CD4-positive, alpha-beta memory T cell (primary cell): ENCODE measurements at places on chromosomes 3 and 15. TPM values are rescaled to one million over a fixed set of nuclear protein-coding genes. Genes with fewer than 3 reads are reported as not detected.
A peak's percentile ranks its signal among the peaks of the same experiment; 100 is the strongest.

GOLGA6L7 gene
- polyA plus RNA-seq = not detected

SOX2 gene
- polyA plus RNA-seq = not detected

GOLGA8J gene
- polyA plus RNA-seq = not detected

TIMP4 gene
- polyA plus RNA-seq = not detected

POPDC2 gene
- 2.0 TPM for polyA plus RNA-seq

DNA sequence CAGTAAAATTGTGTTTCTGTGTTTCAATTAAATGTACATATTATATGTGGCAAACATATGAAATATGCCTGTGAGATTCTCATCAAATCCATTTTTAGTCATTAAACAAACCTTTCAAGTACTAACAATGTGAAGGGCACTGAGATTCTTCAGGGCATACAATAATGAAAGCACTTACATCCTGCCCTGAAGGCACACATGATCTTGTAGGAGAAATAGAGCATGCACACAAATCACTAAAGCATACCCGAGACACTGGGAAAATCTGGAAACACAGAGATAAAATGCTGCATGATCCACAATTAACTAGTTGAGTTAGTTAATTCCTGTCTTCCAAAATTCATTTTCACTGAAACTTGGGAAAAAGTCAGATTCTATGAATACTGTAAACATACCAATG is 810.5 kb upstream of the NECTIN3 start:
- DNase-seq = no peak
- no peaks in the 10 kb centered on the region for H3K36me3 ChIP-seq
- no peak overlapping the region for H3K27ac ChIP-seq
- H3K4me3 ChIP-seq = no peak overlapping the region

GRCh38 chr15:68769702-68770101 is 51.0 kb downstream of the ANP32A start:
- H3K27ac ChIP-seq = no peak overlapping the region
- H3K4me1 ChIP-seq = no peaks in the 10 kb centered on the region
- no peak for DNase-seq

GRCh38 chr3:85632921-85633320 is 674.1 kb downstream of the CADM2 start:
- H3K4me3 ChIP-seq = no peak overlapping the region
- no peak for DNase-seq
- H3K36me3 ChIP-seq = no peaks in the 10 kb centered on the region
- no peaks in the 10 kb centered on the region for H3K4me1 ChIP-seq
- H3K27me3 ChIP-seq = no peaks in the 10 kb centered on the region

DNA sequence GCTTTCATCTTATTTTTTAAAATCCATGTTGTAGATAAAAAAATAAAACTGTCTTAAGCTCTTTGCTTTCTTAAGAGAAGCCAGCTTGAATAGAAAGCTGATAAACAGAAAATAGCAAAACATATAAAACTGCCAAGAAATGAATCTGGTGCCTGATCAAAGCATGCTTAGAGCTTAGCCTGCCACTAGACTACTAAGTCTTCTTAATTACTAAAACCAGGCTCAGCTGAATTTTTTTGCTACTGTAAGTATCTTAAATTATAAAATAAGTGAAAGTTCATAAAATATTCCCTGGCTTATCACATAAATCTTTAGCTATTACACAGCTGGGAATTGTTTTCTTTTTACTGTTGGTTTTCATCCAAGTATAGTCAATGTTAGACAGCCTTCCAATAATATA is 803.9 kb downstream of the DIPK2A start:
- no peaks in the 10 kb centered on the region for H3K36me3 ChIP-seq
- no peak overlapping the region for H3K4me3 ChIP-seq
- H3K27ac ChIP-seq = no peak overlapping the region
- no peak for DNase-seq
- no peaks in the 10 kb centered on the region for H3K27me3 ChIP-seq

GRCh38 chr15:90893175-90894090 is 9.1 kb downstream of the FES start:
- DNase-seq = no peak
- H3K36me3 ChIP-seq = no peaks in the 10 kb centered on the region
- H3K4me1 ChIP-seq = no peaks in the 10 kb centered on the region
- no peak overlapping the region for H3K27ac ChIP-seq
- H3K27me3 ChIP-seq = no peaks in the 10 kb centered on the region
- H3K4me3 ChIP-seq = no peak overlapping the region

- H3K4me3 ChIP-seq = no peak overlapping the region
- H3K4me1 ChIP-seq = no peaks in the 10 kb centered on the region
- H3K27me3 ChIP-seq = no peaks in the 10 kb centered on the region
- H3K27ac ChIP-seq = no peak overlapping the region
Observed at GRCh38 chr3:100288288-100288894, 27.6 kb downstream of the TBC1D23 start.

DNA sequence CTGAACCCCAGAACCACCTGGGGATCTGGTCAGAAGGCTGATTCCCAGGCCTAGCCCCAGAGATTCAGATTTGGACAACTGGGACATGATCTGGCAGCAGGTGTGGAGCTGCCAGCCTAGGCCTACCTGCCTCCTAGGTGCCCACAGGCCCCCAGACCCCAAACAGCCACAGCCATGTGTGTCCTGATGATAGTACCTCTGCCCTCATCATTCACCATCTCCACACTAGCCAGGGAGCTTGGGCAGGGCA is 34.7 kb downstream of the HMCES start:
- H3K36me3 ChIP-seq = no peaks in the 10 kb centered on the region
- peaks cover 37% of the 10 kb centered on the region for H3K4me1 ChIP-seq
- no peak for DNase-seq
- no peak overlapping the region for H3K4me3 ChIP-seq

- H3K4me1 ChIP-seq = peaks cover 18% of the 10 kb centered on the region
- H3K27ac ChIP-seq = no peak overlapping the region
- no peaks in the 10 kb centered on the region for H3K36me3 ChIP-seq
- H3K4me3 ChIP-seq = no peak overlapping the region
Observed at GRCh38 chr15:70443486-70444273, 319.7 kb downstream of the UACA start.

- H3K36me3 ChIP-seq = no peaks in the 10 kb centered on the region
- no peak overlapping the region for H3K27ac ChIP-seq
- H3K27me3 ChIP-seq = no peaks in the 10 kb centered on the region
- H3K4me1 ChIP-seq = no peaks in the 10 kb centered on the region
- no peak overlapping the region for H3K4me3 ChIP-seq
Observed at GRCh38 chr15:29633971-29634370, 188.3 kb downstream of the TJP1 start.

DNA sequence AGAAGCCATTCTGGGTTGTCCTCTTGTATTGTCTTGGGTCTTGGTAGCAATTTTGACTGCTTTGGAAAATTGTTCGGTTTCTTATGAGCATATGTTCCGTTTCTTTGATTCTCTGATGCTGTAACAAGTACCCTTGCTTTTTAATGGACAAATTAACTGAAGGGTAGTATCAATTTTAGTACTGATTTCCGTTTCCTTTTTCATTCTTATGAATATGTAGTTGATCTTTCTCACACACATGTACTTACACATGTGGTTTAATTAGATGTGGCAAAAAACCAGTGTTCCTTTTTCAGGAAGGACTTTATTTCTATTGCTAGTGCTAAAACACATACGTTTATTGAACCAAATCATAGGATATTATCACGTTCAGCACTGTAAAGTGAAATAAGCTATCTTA is 119.1 kb downstream of the TCF12 start:
- no peak for DNase-seq
- H3K4me1 ChIP-seq = peaks cover 25% of the 10 kb centered on the region
- H3K36me3 ChIP-seq = no peaks in the 10 kb centered on the region

- H3K4me1 ChIP-seq = no peaks in the 10 kb centered on the region
- H3K27me3 ChIP-seq = no peaks in the 10 kb centered on the region
- no peaks in the 10 kb centered on the region for H3K36me3 ChIP-seq
- H3K4me3 ChIP-seq = no peak overlapping the region
- H3K27ac ChIP-seq = no peak overlapping the region
Observed at GRCh38 chr3:133934073-133934970, 38.6 kb upstream of the RAB6B start.

GRCh38 chr3:191253089-191253799 is 54.2 kb downstream of the OSTN start:
- DNase-seq = no peak
- no peaks in the 10 kb centered on the region for H3K4me1 ChIP-seq

- H3K4me1 ChIP-seq = peaks cover 10% of the 10 kb centered on the region
- no peaks in the 10 kb centered on the region for H3K27me3 ChIP-seq
- H3K27ac ChIP-seq = no peak overlapping the region
- DNase-seq = no peak
- no peak overlapping the region for H3K4me3 ChIP-seq
- H3K36me3 ChIP-seq = no peaks in the 10 kb centered on the region
Observed at GRCh38 chr15:95825208-95825607, 505.3 kb upstream of the NR2F2 start.

DNA sequence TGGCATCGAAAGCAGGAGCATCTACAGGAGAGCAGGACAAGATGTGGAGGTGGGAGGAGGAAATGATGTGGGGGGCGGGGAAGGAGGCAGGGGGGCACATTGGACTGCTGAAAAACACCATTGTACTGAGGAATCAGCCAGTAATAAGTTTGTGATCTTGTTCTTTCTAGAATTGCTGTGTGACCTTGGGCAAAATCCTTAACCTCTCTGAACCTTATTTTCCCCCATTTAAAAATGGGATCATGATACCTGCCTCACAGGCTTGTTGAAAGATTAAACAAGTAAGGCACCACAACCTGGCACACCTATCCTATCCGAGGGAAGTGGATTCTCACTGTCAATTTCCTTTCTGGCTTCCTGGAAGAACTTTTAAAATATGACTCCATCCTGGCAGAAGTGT is 56.9 kb upstream of the ARRDC4 start:
- no peak for DNase-seq
- H3K36me3 ChIP-seq = no peaks in the 10 kb centered on the region
- H3K4me1 ChIP-seq = no peaks in the 10 kb centered on the region
- H3K27ac ChIP-seq = no peak overlapping the region
- H3K4me3 ChIP-seq = no peak overlapping the region

GRCh38 chr3:158402590-158402989 is 168.4 kb upstream of the MLF1 start:
- DNase-seq = no peak
- H3K4me3 ChIP-seq = no peak overlapping the region
- H3K4me1 ChIP-seq = no peaks in the 10 kb centered on the region
- no peak overlapping the region for H3K27ac ChIP-seq

DNA sequence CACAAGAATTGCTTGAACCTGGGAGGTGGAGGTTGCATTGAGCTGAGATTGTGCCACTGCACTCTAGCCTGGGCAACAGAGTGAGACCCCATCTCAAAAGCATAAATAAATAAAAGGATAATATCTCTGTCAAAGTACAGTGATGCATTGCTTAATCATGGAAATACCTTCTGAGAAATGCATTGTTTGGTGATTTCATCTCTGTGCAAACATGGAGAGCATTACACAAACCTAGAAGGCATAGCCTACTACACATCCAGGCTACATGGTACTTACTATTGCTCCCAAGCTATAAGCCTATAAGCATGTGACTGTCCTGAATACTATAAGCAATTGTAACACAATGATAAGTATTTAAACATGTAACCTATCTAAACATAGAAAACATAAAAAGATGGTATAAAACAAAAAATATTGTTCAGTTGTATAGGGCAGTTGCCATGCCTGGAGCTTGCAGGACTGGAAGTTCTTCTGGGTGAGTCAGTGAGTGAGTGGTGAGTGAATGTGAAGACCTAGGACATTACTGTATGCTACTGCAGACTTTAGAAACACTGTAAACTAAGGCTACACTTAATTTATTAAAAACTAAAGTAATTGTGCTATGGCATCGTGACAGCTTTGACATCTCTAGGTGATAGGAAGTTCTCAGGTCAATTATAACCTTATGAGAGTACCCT is 93.6 kb upstream of the SNRPN start:
- no peak for DNase-seq
- no peak overlapping the region for H3K4me3 ChIP-seq
- no peaks in the 10 kb centered on the region for H3K4me1 ChIP-seq
- H3K27me3 ChIP-seq = no peaks in the 10 kb centered on the region
- no peaks in the 10 kb centered on the region for H3K36me3 ChIP-seq

DNA sequence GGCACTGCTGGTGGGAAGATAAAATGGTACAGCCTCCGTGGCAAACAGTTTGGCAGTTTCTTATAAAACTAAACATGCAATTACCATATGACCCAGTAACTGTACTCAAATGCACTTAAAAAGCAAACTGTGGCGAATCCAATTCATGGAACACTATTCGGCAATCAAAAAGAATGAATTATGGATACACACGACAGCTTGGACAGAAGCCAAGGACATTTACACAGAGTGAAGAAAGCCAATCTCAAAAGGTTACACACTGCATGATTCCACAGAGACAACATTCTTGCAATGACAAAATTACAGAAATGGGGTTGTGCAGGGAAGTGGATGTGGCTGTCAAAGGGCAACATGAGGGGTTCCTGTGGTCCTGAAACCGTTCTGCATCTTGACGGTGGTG is 122.1 kb upstream of the IQSEC1 start:
- no peak for DNase-seq
- no peak overlapping the region for H3K4me3 ChIP-seq
- H3K36me3 ChIP-seq = no peaks in the 10 kb centered on the region
- no peak overlapping the region for H3K27ac ChIP-seq
- H3K27me3 ChIP-seq = no peaks in the 10 kb centered on the region

GRCh38 chr15:45399381-45400212 is 21.3 kb upstream of the GATM start:
- DNase-seq = peak; percentile 44
- no peaks in the 10 kb centered on the region for H3K27me3 ChIP-seq
- H3K4me3 ChIP-seq = no peak overlapping the region
- H3K36me3 ChIP-seq = no peaks in the 10 kb centered on the region
- H3K27ac ChIP-seq = no peak overlapping the region
